ENCODE measurements at places on chromosomes 4 and X.

GRCh38 chrX:34619920-34620319 lies 37.2 kb downstream of the TMEM47 start:
- DNase-seq = no peak

DNA sequence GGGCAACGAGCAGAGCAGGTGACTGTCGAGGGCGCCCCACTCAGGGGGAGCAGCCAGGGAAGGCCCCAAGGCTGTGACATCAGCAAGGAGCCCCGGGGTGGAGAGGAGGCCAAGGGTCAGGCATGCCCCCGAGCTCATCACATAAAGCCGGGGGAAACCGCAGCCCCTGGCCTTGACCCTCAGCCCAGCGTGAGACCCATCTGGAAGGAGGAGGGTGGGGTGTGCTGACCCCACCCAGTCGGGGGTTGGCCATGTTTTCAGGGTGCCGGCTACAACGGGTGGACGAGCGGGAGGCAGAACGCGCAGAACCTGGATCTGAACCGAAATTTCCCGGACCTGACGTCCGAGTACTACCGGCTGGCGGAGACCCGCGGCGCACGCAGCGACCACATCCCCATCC lies 13.9 kb downstream of the CPZ start:
- DNase-seq = no peak

DNA sequence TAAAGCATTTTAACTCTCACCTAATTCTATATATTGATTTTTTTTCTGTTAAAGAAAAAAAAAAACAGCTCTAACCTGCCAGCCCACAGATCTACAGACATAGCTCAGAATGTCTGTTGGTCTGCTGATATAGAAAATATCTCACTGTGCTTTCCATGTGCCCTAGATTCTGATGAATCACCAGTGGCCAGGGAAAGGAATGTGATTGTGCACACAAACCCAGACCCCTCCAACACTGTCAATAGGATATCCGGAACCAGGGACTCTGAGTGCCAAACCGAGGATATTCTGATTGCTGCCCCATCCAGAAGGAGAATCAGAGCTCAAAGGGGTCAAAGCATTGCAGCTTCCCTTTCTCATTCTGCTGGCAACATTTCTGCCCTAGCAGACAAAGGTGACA lies 12.1 kb upstream of the SCML1 start:
- no peak for DNase-seq

DNA sequence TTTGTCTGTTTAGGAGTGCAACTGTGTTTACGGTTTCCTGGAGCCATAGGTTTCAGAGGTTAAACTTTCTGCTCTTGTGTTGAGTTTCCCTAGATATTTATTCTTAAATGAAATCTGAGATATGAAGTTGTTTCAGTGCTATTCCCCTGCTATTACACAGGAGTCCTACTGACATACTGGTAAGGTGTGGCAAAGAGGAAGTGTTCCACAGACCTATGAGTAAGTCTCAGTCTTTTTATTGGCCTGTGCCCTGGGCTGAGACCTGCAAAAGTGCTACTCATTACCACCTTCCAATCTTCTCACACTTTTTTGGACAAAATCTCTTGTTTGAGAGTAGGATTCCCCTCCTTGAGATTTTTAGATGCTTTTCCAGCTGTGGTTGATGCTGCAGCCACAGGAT lies 35.6 kb upstream of the MAGEA8 start:
- no peak for DNase-seq

GRCh38 chr4:110544594-110544993 lies 68.6 kb downstream of the ENPEP start:
- no peak for DNase-seq

DNA sequence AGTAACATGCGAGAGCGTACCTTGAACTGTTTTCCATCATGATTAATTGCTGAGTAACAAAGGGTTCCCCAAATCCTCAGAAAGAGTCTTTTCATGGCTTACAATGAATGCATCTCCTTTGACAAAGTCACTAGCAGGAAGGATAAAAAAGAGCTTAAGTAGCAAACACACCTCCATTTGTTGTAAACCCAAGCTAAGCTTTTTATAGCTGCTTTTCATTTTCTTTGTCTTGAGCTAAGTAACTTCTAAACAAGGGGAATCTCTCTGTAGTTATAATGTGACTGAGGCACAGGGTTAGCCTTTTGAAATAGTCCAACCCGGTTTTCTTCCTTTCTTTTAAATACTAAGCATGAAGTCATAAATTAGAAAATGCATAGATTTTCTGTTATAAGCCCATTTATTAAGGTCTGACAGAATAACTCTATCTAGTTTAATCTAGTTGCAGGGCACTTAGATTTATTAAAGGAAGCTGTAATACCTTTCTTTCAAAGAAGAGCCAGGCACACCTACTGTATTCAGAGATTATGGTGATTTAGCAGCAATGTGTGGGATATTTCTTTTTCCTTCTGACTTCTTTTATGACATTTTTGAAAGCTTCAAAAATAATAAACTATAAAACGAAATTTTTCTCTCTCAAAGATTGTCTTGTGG lies 226.9 kb upstream of the SMIM31 start:
- no peak for DNase-seq

All from activated CD4-positive, alpha-beta T cell treated with anti-CD3 and anti-CD28 coated beads for 4 hours (primary cell).